GM10248 (cell line): ENCODE measurements at places on chromosomes 5 and 9.

DNA sequence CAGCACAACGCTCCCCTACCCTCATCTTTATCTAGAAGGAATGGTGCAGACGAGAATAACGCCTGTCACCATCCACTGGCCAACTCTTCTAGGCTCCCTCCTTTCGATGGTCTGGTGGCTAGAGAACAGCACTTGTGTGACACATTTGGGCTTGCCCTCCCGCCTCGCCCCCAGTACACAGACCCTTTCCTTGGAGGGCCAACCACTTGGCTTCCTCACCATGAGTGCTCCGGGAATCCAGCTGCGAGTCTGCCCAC lies 1.4 kb downstream of the GNAQ start:
- no peak for DNase-seq

DNA sequence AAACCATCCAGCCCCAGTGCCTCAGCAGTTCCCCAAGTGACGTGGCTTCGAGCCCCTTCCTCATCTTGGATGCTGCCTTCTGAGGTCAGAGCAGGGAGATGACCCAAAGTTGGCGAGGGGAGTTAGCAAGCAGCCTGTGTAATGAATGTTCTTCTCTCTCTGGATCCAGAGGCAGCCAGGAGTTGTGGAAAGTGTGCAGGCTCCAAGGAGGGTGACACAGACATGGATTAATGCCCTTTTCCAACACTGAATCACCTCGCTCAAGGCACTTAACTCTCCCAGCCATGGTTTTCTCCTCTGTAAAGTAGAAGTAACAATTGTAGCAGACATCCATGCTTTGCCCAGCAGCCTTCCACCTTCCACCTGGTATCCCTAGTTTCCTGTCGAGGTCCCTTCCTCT lies 64.6 kb upstream of the HAND1 start:
- DNase-seq, result no peak

DNA sequence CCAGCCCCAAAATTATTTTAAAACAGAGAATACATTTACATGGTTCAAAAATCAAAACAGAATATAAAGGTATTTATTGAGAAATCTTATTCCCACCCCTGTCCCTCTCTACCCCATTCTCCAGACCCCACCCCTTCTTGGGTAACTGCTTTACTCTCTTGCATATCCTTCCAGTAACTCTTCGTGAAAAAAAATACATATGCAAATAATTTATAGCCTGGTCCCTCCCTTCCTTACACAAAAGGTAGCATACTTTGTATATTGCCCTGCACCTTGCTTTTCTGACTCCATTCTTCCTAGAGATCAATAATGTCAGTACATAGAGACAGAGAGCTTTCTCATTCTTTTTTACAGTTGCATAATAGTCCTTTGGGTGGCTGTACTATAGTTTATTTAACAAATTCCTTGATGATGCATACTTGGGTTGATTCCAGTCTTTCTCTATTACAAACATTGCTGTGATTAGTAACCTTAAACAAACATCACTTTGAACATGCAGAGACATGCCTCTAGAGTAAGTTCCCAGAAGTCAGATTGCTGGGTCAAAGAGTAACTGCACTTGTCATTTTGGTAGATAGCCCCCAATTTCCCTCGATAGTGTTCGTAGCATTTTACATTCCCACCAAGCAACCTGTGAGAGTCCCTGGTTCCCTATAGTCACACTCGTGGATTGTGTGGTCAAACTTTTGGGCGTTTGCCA lies 47.9 kb downstream of the STOM start:
- no peak for DNase-seq

DNA sequence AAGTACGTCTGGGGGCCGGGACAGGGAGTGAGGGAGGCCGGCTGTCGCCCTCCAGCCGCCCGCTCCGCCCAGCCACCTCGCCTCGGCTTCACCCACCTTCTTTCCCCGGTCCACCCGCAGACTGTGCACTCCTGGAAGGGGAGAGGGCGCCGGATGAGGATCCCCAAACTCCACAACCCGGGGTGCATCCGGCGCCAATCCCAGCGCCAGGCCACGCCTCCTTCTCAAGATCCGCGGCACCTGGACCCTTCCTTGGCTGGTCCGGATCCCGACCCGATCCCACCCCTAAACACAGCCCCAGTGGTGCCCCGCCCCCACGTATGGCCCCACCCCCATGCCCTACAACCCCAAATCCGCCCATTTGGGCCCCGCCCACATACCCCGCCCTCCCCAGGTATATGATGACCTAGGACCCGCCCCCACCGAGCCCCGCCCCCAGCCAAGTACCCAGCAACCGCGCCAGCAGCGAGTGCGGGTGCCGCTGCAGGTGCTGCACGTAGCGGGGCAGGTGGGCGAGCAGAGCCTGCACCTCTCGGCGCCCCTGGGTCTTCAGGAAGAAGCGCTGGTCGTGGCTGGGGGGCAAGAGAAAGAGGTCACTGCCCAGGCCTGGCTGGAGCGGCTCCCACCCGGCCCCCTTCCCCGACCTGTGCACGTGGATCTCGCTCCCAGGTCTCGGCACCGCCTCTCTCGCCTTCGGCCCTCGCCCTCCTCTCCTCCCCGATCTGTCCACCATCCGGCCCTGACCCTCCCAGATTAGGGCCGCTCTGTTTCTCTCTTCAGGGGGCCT lies 3.2 kb downstream of the PIP5KL1 start:
- peak; percentile 54 for DNase-seq

DNA sequence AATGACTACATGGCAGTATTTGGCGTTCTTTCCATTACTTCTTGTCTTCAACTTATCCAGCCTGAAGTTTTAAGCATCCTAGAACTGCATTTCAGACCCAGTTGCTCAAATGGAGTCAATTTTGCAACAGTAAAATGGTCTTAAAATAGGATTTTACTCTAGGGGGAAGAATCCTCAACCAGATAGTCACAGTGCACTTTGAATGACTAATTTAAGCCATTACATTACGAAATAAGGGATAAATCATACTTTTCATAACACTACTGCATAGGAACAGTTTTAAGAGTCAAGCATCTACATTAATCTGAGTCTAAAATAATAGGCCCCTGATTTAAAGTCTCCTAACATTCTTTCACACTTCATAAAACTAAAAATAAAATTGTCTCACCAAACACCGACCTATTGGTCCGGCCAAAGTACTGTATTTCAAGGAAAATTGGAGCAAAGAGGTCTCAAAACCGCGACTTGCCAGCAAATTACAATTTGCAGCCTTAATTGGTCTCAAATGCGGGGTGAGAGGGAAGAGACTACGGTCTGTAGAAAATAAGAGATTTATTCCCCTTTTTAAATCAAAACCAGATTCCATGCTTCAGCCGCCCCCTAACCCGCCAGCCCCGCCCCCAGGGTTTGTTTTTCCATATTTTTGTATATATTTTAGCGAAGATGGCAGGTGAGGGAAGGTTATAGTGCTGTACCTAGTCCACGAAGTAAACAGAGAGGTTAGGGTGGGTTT lies 1.2 kb upstream of the SMARCA2 start:
- DNase-seq, result no peak

- DNase-seq, result no peak
Observed at GRCh38 chr5:107805166-107805565, 134.4 kb upstream of the EFNA5 start.
